ENCODE measurements at places on chromosomes 1 and 21. TPM values are rescaled to one million over a fixed set of nuclear protein-coding genes. Genes with fewer than 3 reads are reported as not detected.
A peak's percentile ranks its signal among the peaks of the same experiment; 100 is the strongest.

Gene MAP10
- 3.3 TPM for total RNA-seq

Gene PDC
- not detected for total RNA-seq

Gene KRTAP20-1
- not detected for total RNA-seq

Gene BEST4
- total RNA-seq: 0.84 TPM

Gene KMO
- not detected for total RNA-seq

Gene CRYBG2
- 3.0 TPM for total RNA-seq

Gene TPTE
- total RNA-seq: not detected

Gene FNDC10
- total RNA-seq: 7.8 TPM

Gene NBPF20
- total RNA-seq: 0.68 TPM

Gene RAP1GAP
- total RNA-seq: 3.9 TPM

DNA sequence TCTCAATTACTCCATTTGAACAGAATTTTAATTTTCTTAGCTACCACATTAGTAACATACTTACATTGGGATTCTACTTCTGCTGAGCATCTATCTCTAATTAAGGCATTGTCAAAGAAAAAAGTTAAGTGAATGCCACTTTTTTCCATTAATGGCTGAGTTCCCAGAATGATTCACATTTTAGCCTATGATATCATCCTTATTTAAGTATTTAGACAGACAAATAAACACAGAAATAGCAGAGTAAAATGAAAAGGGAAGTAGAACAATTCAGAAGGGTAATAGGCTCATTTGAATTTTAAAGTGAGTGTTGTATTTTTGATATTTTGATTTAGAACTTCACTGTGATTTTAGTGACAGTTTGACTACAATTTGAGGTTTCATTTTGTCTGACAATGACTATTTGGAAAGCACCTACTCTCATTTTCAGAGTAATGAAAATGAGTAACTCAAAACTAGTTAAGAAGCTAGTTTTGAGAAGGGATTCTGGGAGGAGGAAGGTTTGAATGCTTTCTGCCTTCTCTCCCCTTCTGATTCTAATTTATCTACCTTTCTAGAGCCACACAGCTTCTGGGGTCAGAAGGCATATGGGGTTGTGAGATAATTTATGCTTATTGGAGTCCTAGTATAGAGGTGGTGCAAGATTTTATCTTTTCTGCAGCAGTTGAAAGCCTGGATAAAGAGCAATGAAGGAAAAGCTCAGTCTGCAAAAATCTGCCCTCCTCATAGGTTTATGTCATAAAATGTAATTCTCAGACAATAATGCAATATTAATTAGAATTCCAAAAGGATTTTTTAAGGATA, 15.5 kb downstream of the LYPLAL1 start:
- no peaks in the 10 kb centered on the region for H3K36me3 ChIP-seq
- no peaks in the 10 kb centered on the region for H3K4me1 ChIP-seq
- no peak overlapping the region for H3K4me3 ChIP-seq
- DNase-seq: no peak
- no peak overlapping the region for H3K27ac ChIP-seq

GRCh38 chr1:67722292-67722944, 37.4 kb downstream of the GADD45A start:
- no peaks in the 10 kb centered on the region for H3K36me3 ChIP-seq
- no peak overlapping the region for H3K4me3 ChIP-seq
- H3K27me3 ChIP-seq: no peaks in the 10 kb centered on the region
- H3K4me1 ChIP-seq: peaks cover 19% of the 10 kb centered on the region
- no peak overlapping the region for H3K27ac ChIP-seq

GRCh38 chr21:44989943-44990780, 50.3 kb downstream of the SLX9 start:
- DNase-seq: no peak
- H3K4me3 ChIP-seq: no peak overlapping the region
- H3K4me1 ChIP-seq: no peaks in the 10 kb centered on the region
- no peaks in the 10 kb centered on the region for H3K36me3 ChIP-seq
- no peaks in the 10 kb centered on the region for H3K27me3 ChIP-seq
- H3K27ac ChIP-seq: no peak overlapping the region

DNA sequence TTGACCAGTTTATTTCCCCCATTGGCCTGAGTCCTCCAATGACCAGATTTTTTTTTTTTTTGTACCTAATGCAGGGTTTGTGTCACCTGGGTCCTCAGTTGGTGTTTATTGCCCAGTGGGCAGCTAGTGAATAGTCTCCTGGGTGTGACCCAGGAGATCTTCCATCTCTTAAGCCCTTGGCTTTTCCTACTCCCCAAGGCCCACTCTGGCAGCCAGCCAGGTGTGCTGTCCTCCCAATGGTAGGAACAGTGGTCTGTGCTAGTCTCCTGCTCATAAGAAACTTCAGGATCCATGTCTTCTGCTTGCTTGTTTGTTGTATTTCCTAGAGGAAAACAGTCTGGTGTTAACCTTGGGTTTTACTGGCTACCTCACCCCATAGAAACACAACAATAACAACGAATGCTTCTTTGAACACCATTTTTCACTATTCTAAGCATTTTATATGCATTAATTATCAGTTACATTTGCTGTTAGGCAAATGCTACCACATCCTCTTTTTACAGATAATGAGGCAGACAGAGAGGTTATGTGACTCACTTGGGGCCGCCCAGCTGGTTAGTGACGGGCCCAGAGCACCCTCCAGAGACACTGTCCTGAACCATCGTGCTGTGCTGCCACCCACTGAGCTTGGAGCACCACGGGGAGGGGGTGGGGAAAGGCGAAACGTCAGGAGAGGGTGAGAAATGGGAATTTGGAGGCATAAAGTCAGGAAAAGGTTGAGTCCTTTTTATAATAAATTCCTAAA, 107.5 kb downstream of the HIVEP3 start:
- H3K4me3 ChIP-seq: no peak overlapping the region
- H3K27ac ChIP-seq: no peak overlapping the region
- no peaks in the 10 kb centered on the region for H3K4me1 ChIP-seq
- no peaks in the 10 kb centered on the region for H3K36me3 ChIP-seq
- no peak for DNase-seq

- no peaks in the 10 kb centered on the region for H3K36me3 ChIP-seq
- peaks cover 33% of the 10 kb centered on the region for H3K4me1 ChIP-seq
Observed at GRCh38 chr1:226662642-226663326, 76.3 kb downstream of the ITPKB start.

- H3K36me3 ChIP-seq: no peaks in the 10 kb centered on the region
- no peak for DNase-seq
- no peak overlapping the region for H3K4me3 ChIP-seq
- H3K27ac ChIP-seq: no peak overlapping the region
- peaks cover 5% of the 10 kb centered on the region for H3K4me1 ChIP-seq
- no peaks in the 10 kb centered on the region for H3K27me3 ChIP-seq
Observed at GRCh38 chr1:109197158-109198042, 16.3 kb upstream of the SARS1 start.

GRCh38 chr1:108200687-108201051, 526 bp upstream of the SLC25A24 start:
- peaks cover 18% of the 10 kb centered on the region for H3K4me1 ChIP-seq
- H3K4me3 ChIP-seq: peak overlapping the region; percentile 85
- peaks cover 12% of the 10 kb centered on the region for H3K27me3 ChIP-seq
- DNase-seq: peak; percentile 35
- H3K36me3 ChIP-seq: peaks cover 3% of the 10 kb centered on the region

DNA sequence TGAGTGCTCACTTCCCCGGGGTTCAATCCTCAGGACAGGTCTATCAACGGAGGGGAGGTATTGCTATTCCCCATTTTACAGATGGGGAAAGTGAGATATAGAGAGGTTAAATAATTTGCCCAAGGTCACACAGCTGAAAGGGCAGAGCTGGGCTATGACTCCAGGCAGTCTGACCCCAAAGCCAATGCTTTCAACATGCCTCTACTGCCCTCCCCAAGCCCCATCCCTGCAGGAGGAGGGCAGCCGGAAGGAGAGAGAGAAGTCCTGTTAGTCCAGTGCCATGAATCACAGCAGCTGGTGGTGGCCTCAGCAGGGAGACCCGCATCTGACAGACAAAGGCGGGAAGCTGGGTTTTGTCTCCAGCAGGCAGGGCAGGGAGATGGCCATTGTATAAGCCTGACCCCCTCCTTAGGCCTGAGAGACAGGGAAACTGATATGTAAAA, 20.0 kb upstream of the CLIC4 start:
- peaks cover 8% of the 10 kb centered on the region for H3K27me3 ChIP-seq
- H3K36me3 ChIP-seq: no peaks in the 10 kb centered on the region
- peak; percentile 73 for DNase-seq
- H3K4me3 ChIP-seq: peak overlapping the region; percentile 13
- H3K27ac ChIP-seq: no peak overlapping the region

- H3K27ac ChIP-seq: no peak overlapping the region
- no peak overlapping the region for H3K4me3 ChIP-seq
- H3K4me1 ChIP-seq: peaks cover 19% of the 10 kb centered on the region
- no peaks in the 10 kb centered on the region for H3K36me3 ChIP-seq
- peaks cover 20% of the 10 kb centered on the region for H3K27me3 ChIP-seq
Observed at GRCh38 chr21:36786186-36786585, 87.3 kb downstream of the SIM2 start.

- no peak for DNase-seq
- no peaks in the 10 kb centered on the region for H3K4me1 ChIP-seq
- H3K27me3 ChIP-seq: no peaks in the 10 kb centered on the region
- H3K36me3 ChIP-seq: no peaks in the 10 kb centered on the region
Observed at GRCh38 chr21:18148401-18148800, 96.2 kb upstream of the CHODL start.

DNA sequence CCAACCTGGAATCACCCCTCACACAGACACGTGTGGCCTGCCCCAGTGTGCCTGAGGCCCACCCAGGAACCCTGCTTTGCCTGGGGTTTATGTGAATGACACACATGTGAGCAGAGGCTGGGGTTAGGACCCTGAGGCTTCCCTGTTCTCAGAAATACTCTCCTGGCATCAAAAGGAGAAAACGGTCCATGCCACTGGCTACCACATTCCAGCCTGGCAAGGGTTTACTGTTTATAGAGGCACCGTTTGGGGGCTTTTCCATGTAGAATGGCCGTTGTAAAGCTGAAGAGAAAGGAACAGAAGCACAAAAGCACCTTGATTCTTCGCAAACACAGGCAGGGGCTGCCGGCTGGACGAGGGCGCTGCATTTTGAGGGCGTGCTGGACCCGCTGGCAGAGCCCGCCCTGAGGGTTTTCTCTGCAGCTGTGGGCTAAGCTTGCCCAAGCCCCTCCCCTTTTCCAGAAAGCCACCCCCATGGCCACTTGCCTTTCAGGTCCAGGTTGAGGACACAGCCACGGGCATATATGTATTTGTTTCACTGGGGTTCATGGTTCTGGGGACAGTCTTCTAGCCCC, 13.0 kb downstream of the TFF3 start:
- H3K27ac ChIP-seq: no peak overlapping the region
- no peaks in the 10 kb centered on the region for H3K27me3 ChIP-seq
- peaks cover 16% of the 10 kb centered on the region for H3K4me1 ChIP-seq
- H3K4me3 ChIP-seq: no peak overlapping the region
- DNase-seq: peak; percentile 27

DNA sequence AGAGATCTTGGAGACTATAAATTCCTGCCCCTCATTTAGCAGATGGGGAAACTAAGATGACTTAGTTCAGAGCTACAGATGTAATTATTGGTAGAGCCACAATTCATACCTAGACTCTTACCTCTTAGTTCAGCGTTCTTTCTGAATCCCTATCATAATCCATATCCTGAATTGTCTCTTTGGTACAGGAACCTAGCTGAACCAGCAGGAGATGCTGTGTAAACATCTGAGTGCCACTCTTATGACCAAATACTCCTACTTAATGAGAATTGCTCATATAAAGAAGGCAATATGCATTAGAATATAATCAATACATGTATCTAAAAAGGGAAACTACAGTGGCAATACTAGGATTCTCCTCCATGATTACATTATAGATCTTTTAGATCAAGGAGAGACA, 459.0 kb downstream of the SIPA1L2 start:
- no peak overlapping the region for H3K4me3 ChIP-seq
- DNase-seq: no peak
- no peaks in the 10 kb centered on the region for H3K36me3 ChIP-seq
- H3K27ac ChIP-seq: no peak overlapping the region
- H3K4me1 ChIP-seq: no peaks in the 10 kb centered on the region

- peak overlapping the region; percentile 13 for H3K27ac ChIP-seq
- H3K36me3 ChIP-seq: no peaks in the 10 kb centered on the region
- DNase-seq: no peak
- H3K4me3 ChIP-seq: no peak overlapping the region
- peaks cover 9% of the 10 kb centered on the region for H3K4me1 ChIP-seq
- H3K27me3 ChIP-seq: no peaks in the 10 kb centered on the region
Observed at GRCh38 chr1:39196244-39197215, 8.0 kb upstream of the MACF1 start.

DNA sequence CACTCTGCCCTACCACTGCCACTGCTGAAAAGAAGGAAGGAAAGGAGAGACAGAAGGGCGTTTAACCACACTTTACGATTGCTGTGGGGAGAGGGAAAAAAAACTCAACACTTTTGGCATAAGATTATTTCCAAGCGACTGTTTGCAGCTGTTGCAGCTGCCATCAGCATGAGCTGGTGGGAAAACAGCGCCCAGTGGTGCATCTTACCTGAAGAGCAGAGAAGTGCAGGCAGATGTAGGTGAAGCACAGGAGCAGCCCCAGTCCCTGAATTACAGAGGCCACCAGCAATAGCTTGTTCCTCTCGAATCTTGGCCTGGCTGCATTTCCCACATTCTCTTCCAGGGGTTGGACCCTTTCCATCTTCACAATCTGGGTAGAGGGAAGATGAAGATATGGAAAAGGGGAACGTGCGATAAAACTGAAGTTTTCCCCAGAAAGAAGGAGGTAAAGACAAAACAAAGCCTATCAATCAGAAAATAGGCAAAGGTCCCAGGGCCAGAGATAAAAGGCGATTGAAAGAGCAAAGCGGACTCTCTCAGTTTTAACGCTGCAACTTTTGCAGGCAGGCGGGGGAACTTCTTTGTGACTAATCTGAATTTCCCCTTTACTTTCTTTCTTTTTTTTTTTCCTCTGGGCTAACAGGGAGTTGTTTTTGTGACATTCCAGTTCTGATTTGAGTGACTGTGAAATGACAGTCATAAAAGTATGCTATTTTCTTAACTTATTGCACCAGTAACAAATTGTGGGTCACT, at the start of gene TNFSF4:
TNFSF4 (minus strand) TSS at position 516 of the 753 bp plus-strand sequence; CDS start at position 361, 155 bp downstream.
- no peaks in the 10 kb centered on the region for H3K27me3 ChIP-seq
- peaks cover 25% of the 10 kb centered on the region for H3K4me1 ChIP-seq
- H3K4me3 ChIP-seq: no peak within 1 kb of the TSS
- H3K27ac ChIP-seq: no peak within 1 kb of the TSS
- DNase-seq: no peak
- H3K36me3 ChIP-seq: no peaks in the 10 kb centered on the region

GRCh38 chr1:147613506-147613905, 56.8 kb downstream of the ACP6 start:
- peaks cover 31% of the 10 kb centered on the region for H3K36me3 ChIP-seq
- no peak for DNase-seq
- H3K27me3 ChIP-seq: no peaks in the 10 kb centered on the region
- no peak overlapping the region for H3K27ac ChIP-seq
- H3K4me1 ChIP-seq: no peaks in the 10 kb centered on the region

DNA sequence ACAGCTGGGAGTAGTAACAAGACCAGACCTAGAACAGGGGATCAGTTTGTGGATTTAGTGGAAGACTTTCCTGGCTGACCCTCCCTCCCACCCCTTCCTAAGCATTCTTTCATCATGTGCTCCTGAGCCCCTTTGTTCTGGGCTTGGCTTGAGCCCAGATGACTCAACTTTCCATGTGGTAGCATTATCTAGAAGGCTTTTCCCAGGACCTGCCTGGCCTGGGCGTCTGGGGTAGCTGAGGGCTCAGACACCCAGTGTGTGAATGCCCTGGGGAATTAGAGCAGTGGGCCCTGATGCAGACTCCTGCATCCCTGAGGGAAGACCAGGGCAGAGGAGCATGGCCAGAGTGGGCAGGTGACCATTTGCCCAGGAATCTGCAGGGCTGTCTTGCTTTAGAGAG, 44.1 kb upstream of the TSPAN2 start:
- H3K27me3 ChIP-seq: no peaks in the 10 kb centered on the region
- no peak for DNase-seq
- H3K4me3 ChIP-seq: no peak overlapping the region
- no peak overlapping the region for H3K27ac ChIP-seq

- no peaks in the 10 kb centered on the region for H3K36me3 ChIP-seq
- DNase-seq: no peak
- no peaks in the 10 kb centered on the region for H3K4me1 ChIP-seq
- no peak overlapping the region for H3K4me3 ChIP-seq
- H3K27me3 ChIP-seq: no peaks in the 10 kb centered on the region
Observed at GRCh38 chr1:207670997-207671396, 26.1 kb downstream of the CR1L start.

Data from neural progenitor cell (in vitro differentiated cells).